ENCODE measurements at places on chromosomes 16 and 17.
A peak's percentile ranks its signal among the peaks of the same experiment; 100 is the strongest.

DNA sequence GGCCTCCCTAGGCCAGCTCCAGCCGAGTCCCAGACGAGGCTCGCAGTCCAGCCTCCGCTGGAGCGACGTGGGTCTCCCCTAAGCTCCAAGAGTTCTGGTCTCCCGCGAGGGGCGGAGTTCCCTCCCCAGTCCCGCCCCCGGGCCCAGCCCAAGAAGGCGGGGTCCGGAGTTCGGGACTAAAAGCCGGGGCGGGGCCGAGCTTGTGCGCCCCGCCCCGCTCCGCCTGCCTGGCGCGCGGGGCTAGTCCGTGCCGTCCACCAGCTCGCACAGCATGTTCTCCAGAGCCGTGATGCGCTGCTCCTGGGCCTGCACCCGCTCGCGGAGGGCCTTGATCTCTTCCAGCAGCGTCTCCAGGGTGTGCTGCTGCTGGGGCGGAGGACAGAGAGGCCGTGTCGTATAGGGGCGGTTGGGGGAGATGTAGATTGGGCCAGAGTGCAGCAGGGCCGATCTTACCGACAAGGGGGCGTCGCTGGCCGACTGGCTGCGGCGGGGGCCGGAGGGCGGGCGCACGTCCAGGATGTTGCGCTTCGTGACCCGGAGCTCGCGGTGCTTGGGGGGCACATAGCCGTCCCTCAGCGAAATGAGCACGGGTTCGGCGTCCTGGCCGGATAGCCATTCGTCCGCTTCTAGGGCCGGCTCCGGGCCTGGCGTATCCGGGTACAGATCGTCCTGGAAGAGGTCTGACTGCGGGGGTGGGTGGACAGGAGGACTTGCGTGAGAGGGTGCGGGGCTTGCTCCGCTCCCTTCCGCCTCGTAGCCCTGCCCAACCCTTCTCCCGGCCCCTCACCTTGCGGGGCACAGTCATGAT, 7.0 kb downstream of the CORO6 start:
- DNase-seq, result peak; percentile 85

GRCh38 chr16:6853565-6853964, 479.1 kb upstream of the RBFOX1 start:
- no peak for DNase-seq

- peak; percentile 40 for DNase-seq
Measured at GRCh38 chr17:77697480-77698400, 260.8 kb upstream of the TNRC6C start.

DNA sequence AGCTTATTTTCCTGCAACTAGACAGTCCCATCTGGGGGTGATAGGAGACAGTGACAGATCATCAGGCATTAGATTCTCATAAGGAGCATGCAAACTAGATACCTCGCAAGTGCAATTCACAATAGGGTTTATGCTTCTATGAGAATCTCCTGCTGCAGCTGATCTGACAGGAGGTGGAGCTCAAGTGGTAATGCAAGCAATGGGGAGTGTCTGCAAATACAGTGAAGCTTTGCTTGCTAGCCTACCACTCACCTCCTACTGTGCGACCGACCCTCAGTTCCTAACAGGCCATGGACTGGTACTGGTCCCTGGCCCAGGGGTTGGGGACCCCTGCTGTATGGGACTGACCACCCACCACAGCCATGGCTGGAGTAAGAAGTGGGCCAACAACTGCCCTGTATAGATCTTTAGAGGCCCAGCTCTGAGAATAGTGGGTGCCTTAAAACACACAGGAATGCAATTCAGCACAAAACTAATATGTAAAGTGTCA, 26.0 kb upstream of the IRX3 start:
- DNase-seq, result no peak

GRCh38 chr17:35641032-35641431, 53.9 kb downstream of the AP2B1 start:
- DNase-seq, result no peak

- no peak for DNase-seq
Measured at GRCh38 chr16:17357307-17358062, 113.3 kb downstream of the XYLT1 start.

DNA sequence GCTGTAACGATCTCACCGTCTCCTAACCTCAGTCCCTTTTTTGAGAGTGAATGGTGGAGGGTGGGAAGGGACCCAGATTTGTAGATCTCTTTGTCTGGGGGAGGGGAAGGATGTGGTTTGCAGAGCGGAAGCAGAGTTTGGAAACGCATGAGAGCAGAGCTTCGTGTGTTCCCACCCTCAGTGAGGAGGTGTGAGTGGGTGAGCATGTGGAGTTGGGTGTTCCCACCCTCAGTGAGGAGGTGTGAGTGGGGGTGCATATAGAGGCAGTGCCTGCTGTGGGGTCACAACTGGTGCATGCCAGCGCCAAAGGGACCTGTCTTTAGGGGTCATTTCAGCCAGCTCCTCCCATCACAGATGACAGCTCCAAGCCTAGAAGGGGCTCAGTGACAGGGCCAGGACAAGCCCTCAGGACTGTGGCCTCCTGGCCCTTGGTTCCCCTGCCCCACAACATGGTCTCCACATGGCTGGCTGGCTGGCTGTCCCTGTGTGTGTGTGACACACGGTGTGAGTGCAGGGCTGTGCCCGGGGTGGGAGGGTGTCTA, 1.8 kb upstream of the CISD3 start:
- no peak for DNase-seq

Measured in left lobe of liver (tissue), 2 donors.